NCI-H1105 (cell line): ENCODE measurements at places on chromosomes 6 and 20.
A peak's percentile ranks its signal among the peaks of the same experiment; 100 is the strongest.

DNA sequence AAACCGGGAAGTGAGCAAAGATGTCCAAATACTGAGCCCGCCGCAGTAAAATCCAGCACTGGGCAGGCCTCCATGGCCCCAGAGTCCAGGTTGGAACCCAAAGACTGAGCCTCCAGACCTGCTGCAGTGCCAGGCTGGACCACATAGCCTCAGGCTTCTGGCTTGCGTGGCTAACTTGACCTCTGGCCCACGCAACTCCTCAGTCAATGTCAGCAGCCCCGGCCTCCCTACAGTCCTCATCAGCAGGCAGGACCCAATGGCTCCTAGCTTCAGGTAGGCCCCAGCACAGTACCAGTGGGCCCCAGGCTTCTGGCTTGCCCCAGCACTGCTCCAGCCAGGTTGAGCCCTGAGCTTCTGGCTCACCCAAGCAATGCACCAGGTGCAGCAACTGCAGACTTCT is 245.1 kb upstream of the AFDN start:
- DNase-seq: no peak

GRCh38 chr6:35031611-35032529 is 109.3 kb downstream of the TCP11 start:
- no peak for DNase-seq

GRCh38 chr6:129287231-129288177 is 404.6 kb downstream of the LAMA2 start:
- no peak for DNase-seq

DNA sequence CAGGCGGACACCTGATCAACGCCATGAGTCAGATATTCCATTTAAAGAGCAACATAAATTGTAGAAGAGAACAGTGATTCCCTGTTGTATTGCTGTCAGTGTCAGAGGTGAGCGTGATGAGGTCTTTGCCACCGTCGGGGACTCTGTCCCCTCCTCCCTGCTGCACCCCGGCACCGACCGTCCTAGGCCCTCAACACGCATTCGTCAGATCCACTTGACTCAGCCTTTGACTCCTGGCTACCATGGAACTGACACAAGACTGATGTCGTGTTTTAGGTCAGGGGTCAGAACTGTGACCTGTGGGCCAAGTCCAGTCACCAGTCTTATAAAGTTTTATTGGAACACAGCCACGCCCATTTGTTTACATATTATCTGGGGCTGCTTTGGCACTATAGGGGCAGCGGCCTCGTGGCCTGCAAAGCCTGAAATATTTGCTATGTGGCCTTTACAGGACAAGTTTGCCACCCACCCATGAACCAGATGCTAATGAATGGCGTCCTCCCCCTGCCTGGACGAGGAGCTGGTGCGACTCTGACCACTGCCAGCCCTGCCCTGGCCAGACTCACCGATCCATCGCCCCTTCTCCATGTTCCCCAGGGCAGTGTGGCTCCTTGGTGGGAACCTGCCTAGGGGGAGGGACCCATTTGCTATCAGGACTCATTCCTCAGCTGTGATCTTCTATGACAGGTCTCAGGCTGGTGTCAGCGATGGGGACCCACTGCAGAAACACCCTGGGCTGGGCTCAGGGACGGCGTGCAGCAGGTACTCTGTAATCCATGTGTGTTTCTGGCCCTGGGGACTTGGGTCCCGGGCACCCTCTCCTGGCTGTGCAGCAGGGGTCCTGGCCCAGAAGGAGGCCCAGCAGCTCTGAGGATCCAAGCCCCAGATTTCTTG is 37.5 kb upstream of the PHACTR3 start:
- DNase-seq: no peak

DNA sequence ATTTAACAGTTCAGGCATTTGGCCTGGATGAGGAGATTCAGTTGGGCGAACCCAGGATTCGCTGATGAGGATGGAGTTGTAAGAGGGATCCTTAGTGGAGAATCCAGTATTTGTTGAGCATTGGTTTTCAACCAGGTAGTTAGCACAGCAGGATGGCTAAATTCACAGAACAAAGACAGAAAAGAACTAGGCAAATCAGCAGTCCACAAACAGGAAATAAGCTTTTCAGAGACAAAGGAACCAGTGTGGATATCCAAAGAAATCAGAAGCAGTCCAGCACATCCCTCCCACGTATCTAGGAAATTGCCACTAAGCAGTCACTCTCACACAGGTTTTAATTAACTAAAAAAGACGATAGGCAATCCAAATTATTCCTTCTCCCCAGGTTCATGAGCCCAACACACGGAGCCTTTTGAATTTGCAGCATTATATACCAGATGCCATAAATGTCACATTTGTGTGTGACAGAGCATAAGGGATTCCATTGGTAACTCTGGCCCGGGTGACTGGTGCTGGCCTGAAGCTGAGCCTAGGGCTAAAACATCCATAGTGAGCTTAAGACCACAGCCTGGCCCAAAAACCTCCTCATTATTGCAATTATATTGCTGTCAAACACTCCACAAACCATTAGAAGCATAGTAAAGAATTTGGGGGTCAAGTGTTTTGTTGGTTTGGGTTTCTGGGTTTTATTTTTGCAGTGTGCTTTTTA is 131.5 kb downstream of the SOBP start:
- DNase-seq: no peak

GRCh38 chr6:26404546-26404945 is 2.5 kb downstream of the BTN3A1 start:
- DNase-seq: no peak

- no peak for DNase-seq
Measured at GRCh38 chr6:56604186-56604585, 38.5 kb downstream of the DST start.

GRCh38 chr20:35134472-35134871 is 12.7 kb downstream of the EDEM2 start:
- DNase-seq: no peak

DNA sequence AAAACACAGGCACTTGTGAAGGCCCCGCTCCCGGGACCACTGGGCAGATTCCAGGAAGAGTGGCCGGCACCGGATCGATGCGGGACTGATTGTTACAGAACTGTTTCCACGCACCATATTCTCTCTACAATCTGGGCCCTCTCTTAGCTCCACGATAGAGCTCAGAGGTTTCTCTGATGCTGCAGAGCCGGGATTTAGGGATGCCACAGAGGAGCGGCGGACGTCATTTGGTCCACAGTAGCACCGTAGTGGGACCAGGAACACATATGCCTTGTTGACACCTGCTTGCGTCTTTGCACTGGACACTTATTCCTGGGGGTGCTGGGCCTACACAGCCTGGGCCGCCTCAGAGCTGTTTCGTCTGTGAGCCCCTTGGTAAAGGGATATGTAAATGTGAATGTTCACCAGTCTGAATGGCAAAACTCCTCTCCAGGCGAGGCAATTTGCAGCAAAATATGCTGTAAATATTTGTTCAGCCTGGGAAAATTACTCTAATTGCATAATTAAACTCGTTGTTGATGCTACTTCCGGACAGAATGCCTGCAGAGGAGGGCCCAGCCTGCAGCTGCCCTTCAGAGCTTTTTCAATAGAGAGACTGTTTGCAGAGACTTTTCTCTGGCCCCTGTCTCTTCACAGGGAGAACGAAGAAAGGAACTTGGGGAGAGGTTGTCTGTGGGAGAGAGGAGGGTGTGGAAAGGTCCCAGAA is 9.4 kb downstream of the PCK1 start:
- DNase-seq: peak; percentile 87

DNA sequence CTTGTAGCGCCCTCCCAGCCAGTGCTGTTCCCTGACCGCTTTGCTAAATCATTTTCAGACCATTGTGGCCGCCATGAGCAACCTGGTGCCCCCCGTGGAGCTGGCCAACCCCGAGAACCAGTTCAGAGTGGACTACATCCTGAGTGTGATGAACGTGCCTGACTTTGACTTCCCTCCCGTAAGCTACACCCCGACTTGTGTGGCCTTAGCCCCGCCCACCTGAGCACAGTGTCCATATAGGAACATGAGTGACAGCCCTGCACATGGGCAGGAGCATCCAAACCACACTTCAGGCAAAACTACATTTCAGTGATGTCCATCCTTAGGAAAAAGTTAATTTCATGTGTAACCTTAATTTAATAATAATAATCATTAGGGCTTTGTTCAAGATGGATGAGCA is 51.1 kb downstream of the GNAS start:
- DNase-seq: no peak

- peak; percentile 83 for DNase-seq
Measured at GRCh38 chr6:82247505-82248272, at the start of gene IBTK. Gene IBTK (minus strand): TSS chr6:82247744. CDS start chr6:82240486, 7,258 bp downstream.

GRCh38 chr20:59064214-59064722 is 21.7 kb upstream of the PRELID3B start:
- DNase-seq: peak; percentile 96

DNA sequence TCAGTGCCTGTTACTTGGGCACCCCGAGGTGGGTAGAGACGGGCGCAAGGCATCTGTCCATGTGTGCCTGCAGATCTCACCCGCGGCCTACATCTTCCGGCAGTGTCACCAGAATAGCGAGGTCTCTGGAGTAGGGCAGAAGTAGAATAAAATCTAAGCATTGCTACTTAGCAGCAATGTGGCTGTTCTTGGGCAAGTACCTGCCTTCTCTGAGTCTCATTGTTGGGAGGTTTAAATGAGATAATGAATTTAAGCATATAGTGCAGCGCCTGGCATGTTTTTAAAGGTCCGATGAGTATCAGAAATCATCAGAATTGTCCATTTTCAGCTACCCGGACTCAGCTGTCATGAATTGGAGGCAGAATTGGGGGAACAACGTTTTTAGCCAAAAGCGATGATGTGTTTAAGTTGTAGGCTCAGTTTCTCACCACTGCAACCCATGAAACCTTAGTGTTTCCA is 800 bp downstream of the ABCC10 start:
- DNase-seq: no peak

DNA sequence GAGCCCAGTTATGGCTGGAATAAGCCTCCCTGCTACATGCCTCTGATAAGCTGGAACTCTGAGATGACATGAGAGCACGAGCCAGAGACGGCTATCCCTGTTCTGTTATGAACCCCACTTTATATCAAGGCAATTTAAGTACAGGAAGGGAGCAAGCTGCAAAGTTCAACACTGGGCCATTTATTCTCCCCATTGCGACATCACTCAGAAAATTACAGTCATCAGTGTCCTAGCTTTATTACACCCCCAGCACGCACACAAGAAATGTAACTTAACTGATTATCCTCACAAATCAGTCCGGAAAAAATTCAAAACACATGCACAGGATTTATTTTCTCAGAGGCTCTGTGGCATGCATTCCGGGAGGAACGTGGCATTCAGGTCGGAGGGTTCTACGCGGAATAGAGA is 125.3 kb upstream of the SLC2A12 start:
- DNase-seq: no peak

DNA sequence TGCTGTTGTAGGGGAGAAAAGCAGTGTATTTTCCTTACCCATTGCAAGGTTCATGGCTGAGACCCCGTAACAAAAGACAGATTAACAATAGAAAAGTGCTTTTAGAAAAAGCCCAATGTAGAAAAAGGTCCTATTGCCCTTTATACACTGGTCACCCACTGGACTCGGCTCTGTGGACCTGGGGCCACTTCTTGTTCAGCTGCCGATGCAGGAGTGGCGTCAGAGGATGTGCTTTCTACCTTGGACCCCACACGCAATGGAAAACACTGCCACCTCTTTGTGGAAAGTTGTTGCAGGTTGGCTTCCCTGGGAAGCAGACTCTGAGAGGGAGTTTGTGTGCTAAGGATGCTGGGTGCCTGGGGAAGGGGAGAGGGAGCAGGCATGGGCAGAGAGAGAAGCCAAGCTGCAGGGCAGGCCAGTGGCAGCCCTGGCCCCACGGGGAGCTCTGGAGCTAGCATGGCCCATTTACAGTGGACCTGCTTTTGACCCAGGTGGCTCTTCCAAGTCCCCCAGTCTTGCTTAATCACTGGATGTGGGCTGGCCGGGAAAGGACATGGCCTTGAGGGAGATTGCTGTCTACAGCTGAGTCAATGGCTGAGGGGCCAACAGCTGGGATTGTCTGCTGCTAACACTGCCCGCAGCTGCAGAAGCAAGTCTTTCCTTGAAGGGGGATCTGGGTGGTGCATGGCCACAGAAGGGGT is 142.9 kb downstream of the CDC5L start:
- no peak for DNase-seq

GRCh38 chr6:119142041-119142440 is 63.6 kb upstream of the FAM184A start:
- no peak for DNase-seq

GRCh38 chr20:22243067-22243466 is 341.3 kb downstream of the FOXA2 start:
- DNase-seq: no peak

- peak; percentile 84 for DNase-seq
Measured at GRCh38 chr6:106442395-106442794, 81.9 kb downstream of the CRYBG1 start.

GRCh38 chr6:144417681-144418080 is 132.5 kb downstream of the UTRN start:
- peak; percentile 4 for DNase-seq

- DNase-seq: peak; percentile 58
Measured at GRCh38 chr6:44297063-44298038, 15.8 kb downstream of the AARS2 start.

DNA sequence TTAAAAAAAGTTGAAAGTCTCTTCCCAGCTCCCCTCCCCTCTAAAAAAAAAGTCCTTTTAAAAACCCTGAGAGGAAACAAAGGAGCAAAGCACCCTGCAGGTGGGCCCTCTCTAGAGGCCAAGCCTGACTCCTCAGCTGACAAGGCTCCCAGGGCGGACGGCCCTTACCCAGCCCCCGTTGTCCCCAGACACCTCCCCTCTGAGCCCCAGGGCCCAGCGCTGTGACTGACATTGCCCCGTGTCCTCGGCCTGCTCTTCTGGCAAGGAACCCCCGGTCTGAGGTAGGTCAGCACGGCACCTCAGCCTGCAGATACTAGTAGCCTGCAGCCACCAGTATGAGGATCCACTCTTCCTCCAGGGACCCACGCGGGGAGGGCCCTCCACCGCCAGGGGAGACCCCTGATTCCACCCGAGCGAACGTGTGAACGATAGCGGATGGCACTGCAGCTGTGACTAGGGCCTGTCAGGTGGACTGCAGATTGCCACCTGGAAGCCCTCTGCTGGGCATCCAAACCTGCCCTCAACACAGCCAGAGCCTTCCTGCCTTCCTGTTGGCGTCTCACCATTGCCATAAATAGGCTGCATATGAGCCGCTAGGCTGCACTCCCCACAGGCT is 34.2 kb downstream of the FOXC1 start:
- DNase-seq: no peak
